Hippocampal formation (tissue), 2 donors: ENCODE measurements at places on chromosomes 6 and 20.

DNA sequence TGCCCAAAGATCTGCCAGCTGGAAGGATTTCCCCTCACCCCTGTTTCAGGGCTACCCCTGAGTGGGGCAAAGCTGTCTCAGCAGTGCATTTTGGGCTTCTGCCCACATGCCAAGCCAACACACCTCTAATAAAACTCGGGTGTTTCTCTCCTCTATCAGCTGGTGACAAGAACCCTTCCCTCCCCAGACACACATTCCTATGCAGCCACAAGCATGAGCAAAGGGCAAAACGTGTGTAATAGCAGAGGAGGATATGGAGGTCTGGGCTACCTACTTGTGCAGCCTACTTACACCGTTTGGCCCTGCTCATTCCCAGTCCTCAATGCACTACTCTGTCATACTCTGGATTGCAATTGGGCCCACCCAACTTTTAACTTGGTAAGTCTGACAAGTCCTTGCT lies 101.3 kb downstream of the IYD start:
- no peak for DNase-seq

GRCh38 chr20:49824206-49824605 lies 11.6 kb downstream of the SLC9A8 start:
- no peak for DNase-seq

DNA sequence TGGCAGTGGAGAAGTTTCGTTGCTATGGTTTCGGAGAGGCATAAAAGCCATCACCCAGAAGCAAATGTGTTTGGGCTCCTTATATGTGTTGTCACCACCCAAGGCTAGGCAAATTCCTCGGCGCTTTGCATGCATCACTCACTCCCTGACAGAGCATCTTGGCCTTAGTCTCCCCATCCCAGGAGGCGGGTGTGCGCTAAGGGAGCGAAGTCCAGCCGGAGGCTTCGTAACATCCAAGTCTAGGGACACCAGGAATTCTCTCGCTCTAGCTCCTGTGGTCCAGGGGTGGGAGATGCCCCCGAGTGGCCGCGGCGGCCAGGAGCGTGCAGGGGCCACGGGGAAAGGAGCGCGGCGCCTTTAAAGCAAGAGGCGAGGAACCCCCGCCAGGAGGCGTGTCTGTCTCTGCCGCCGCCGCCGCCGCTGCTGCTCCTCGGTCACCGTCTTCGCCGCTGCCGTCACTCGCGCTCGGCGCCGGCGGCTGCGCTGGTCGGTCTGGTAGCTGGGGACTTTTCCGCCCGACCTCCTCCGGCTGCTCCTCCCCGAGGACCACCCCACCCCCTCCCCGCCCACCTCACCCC lies at the start of gene GRIK2:
TSS of gene GRIK2 (plus strand) at position 458 of the 578 bp plus-strand sequence.
- DNase-seq = peak; percentile 47

GRCh38 chr6:13250703-13251102 lies 77.6 kb downstream of the TBC1D7 start:
- no peak for DNase-seq

DNA sequence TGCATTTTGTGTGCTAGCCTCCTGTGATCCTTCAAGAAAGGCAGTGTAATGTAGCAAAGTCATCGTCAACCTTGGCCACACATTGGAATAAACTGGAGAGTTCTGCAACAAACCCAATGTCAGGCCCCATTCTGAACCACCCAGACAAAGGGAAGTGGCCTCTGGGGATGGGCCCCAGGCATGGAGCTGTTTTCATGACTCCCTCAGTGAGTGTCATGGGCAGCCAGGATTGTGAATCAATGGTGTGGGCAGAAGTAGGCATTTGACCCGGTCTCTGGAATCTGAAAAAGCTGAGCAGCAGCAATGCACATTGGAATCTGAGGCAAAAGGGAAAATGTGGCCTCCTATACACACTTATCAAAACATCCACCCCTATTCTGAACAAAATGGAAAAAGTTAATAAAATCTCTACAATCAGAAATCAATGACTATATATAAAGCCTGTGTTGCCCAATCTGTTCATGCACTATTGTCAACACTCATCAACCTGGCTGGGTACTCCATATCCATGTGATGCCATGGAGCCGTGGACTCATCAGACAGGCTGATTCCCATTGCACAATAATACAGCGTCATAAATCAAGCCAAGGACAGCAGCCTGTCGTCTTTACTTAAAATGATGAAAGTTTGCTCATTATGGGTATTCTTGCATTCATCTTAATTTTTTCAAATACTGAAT lies 134.9 kb upstream of the STMND1 start:
- no peak for DNase-seq

DNA sequence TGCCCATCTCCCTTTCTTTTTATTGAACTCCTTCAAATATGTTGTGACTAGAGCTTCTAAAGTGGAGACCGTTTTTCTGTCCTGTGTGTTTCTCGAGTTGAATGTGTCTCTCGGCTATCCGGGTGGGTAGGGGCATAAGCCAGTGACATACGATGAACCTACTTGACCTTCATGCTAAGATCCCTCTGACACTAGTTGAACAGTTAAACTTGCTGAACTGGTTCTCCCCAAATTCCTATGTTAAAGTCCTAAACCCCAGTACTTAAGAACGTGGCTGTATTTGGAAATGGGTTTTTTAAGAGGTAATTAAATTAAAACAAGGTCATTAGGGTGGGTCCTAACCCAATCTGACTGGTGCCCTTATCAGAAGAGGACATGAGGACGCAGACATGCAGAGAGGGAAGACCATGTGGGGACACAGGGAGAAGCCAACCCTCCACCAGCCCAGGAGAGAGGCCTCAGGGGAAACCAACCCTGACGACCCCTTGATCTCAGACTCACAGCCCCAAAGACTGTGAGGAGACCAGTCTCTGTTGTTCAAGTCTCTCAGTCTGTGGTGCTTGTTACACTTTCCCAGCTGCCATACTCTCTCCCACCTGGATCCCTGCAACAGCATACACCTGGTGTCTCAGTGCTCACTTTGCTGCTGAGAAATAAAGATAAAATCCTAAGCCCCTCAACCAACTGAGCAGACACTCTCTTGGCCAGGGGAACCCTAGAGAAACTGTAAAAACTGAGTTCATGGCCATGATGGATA lies 208.4 kb downstream of the MYLK4 start:
- no peak for DNase-seq

GRCh38 chr20:44770484-44771171 lies 25.0 kb downstream of the KCNK15 start:
- no peak for DNase-seq

DNA sequence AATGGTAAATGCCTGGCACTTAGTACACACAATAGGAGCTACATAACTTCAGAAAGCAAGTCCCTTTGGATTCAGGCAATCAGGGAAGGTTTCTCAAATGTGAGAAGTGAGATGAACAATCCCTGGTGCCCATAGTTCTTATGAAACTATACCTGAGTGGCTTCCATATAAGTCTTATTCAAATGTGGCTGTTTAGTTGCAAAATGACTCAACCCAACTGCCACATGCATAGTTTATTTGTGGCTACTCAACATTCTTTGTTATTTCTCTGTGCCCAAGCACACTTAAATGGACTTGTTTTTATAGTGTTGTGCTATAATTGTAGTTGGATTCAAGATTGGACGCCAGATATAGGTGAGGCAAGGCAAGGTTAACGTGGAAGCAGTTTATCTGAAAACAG lies 93.7 kb upstream of the ATXN1 start:
- no peak for DNase-seq
